ENCODE measurements at places on chromosomes 5 and 9. TPM values are rescaled to one million over a fixed set of nuclear protein-coding genes. Genes with fewer than 3 reads are reported as not detected.

The ANKHD1 gene
- total RNA-seq = 223 TPM

The OTP gene
- total RNA-seq = not detected

The NTNG2 gene
- 3.3 TPM for total RNA-seq

The SLC34A3 gene
- not detected for total RNA-seq

The HSPB3 gene
- total RNA-seq = not detected

The SPATA9 gene
- not detected for total RNA-seq

The GAS1 gene
- total RNA-seq = 0.37 TPM

The PCDHA9 gene
- total RNA-seq = not detected

The GLRA1 gene
- total RNA-seq = not detected

The CORO2A gene
- 16.6 TPM for total RNA-seq

The ZFP2 gene
- 0.50 TPM for total RNA-seq

DNA sequence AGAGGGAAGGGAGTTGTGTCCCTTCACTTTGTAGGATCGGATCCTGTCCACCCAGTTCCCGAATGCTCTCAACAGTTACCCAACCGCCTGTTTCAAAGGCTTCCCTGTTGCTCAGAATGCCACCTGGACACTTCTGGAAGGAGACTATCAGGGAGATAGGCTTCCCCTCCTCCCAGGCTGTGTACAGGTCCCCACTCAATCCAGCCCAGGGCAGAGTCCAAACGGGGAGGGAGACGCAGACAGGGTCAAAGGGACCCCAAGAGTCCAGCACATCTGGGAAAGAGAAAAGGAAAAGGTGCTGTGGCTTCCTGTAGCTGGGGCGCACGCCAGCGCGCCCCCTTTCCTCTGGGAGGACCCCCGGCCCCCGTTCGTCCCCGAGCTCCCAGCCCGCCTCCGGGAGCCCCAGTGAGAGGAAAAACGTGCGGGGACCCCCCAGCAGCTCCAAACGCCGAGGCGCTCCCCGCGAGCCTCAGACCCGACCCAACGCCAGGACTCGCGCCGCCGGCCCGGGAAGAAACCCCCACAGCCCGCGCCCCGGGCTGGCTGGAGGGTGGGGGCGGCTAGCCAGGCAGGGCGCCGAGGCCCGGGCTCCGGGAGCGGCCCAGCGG, 640 bp downstream of the SURF4 start:
- DNase-seq = no peak

DNA sequence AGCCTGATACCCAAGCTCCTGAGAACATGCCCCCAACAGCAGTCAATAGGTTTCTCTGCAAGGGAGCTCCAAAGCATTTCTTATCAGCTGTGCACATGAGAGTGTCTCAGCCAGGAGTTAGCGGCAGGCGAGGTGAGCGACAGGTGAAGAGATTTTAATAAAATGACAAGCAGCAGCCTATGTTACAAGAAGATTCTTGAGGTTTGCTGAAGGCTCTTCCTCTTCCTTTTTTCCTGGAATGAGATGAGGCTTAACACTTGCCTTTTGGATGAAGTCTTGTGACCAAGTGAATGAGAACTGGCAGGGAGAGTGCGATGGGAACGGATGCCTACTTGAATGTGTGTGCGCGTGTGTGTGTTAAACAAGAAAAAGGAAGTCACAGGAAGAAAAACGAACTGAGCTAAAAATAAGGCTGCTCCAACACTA, 76.1 kb downstream of the SHB start:
- no peak for DNase-seq

DNA sequence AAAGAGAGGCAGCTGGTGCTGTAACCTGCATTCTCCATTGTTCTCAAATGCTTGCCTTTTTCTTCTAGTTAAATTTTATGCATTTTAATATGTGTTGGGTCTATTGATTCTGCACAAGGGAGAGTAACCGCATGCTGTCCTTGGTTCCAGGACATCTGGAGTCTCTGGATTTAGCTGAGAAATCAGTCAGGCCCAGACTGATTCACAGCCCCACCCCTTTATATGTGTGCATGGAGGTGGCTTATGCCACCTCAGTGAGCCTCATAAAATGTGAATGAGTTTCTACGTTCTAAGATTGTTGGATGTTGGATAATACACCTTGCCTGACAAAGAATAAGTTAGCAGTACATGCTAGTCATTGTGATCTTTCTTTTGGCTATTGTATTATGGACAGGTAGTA, 110.1 kb upstream of the PANK3 start:
- no peak for DNase-seq

GRCh38 chr9:65449423-65449822, 164.4 kb upstream of the FOXD4L5 start:
- no peak for DNase-seq

- no peak for DNase-seq
Measured at GRCh38 chr5:119353213-119353612, 2.6 kb upstream of the TNFAIP8 start.

DNA sequence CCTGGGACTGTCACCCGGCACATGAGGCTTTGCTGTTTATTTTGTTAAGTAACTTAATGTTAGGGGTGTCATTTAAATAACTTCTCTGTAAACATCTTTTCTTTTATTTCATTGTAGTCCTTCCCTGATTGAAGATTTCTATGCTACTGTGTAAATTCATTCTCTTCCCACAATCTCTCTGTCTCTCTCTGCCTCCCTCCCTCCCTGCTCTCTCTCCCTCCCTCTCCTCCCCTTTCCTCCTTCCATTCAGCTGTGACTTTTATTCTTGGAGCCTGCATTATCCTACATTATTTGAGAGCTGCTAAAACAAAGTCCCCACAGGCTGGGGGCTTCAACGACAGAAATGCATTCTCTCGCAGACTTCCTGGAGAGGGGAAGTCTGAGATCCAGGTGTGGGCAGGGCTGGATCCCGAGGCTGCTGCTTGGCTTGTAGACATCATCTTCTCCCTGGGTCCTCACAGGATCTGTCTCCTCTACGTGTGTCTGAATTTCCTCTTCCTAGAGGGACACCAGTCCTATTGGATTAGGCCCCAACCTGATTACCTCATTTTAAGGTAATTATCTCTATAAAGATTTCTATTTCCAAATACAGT, 18.4 kb downstream of the UBE2QL1 start:
- DNase-seq = no peak

DNA sequence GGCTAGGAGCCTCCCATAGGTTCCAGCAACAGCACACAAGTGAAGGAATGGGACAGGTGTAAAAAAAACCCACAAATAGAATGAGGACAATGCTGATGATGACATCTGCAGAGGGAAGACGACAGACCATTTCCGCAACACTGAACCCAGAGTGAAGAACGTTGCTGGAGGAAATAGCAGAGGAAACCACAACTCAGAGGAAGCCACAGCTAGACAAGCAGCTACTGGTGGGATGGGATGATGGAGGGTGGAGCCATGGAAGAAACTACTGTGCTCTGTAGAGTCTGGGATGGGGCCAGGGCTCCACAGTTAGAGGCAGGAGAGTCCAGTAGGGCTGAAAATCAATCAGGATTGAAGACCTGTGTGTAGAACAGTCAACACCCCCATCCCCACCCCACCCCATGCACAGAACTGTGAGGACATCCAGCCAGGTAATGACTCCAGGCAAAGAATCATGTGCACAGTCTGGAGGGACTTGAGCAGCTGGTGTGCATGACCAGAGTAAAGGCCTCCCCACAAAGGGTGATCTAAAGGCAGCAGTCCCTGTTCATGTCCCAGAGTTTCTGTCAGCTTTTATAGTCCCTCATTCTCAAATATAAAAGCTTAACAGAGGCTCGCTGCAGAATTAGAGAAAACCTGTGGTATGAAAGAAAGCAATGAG, 65.2 kb upstream of the SPIN1 start:
- no peak for DNase-seq

- DNase-seq = no peak
Measured at GRCh38 chr9:68472119-68472518, 68.6 kb downstream of the TMEM252 start.

DNA sequence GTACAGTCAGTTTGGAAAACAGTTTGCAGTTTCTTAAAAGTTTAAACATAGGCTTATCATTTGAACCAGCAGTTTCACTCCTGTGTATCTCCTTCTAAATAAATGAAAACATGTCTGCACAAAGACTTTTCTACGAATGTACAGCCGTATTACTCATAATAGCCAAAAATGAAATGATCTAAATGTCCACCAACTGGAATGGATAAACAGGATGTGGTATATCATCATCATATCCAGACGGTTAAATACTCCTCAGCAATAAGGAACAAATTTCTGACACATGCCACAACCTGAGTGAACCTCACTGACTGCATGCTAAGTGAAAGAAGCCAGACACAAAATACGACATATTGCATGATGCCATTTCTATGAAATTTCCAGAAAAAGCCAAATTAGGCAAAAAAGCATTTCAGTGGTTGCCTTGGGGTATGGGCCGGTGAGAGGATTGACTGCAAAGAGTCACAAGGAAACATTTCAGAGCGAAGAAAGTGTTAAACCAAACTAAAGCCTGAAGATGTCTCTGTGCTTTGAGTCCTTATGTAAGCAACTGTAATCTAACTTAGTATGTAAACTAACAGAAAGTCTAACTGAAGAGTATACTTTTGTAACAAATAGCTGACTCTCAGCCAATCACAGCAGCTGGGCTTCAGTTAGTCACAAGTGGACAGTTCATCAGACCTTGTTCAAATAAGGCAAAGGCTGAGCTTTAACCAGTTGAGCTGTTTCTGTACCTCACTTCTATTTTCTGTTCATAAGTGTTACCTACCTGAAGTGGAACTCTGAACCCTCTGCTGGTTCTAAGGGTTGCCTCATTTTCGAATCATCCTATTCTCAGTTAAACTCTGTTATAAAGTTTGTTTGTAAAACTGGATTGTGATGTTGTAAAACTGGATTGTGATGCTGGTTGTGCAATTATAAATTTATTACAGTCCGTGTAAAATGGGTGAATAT, 65.2 kb downstream of the TRIO start:
- no peak for DNase-seq

DNA sequence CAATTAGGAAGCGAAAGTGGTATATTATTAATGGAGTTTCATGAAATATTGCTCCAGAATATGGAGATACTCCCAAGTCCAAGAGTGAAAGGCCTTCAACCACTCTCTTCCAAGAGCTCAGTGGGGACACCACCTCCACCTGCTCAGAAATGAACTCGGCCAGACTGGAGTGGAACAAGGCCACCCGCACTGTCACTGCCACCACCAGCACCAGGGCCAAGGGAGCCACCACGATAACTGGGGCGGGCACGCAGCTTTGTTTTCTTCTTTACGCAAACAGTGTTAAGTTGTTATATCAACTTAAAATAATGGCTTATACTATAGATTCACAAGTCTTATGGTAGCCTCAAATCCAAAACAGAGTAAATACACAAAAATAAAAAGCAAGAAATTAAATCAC, 204.1 kb downstream of the TRPM3 start:
- no peak for DNase-seq

GRCh38 chr9:132356324-132356924, 1.6 kb upstream of the SETX start:
- no peak for DNase-seq

DNA sequence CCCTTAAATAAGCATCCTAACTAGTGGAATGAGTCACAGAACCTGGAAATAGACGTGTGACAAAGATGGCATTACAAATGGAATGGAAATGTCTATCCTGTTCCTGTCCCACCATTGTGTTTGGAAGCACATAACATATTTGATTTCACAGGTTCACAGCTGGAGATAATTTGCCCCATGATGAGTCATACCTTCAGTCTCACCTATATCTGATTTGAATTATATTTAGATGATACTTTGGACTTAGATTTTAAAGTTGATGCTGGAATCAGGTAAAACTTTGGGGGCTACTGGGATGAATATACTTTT, 92.5 kb downstream of the CEMIP2 start:
- no peak for DNase-seq

DNA sequence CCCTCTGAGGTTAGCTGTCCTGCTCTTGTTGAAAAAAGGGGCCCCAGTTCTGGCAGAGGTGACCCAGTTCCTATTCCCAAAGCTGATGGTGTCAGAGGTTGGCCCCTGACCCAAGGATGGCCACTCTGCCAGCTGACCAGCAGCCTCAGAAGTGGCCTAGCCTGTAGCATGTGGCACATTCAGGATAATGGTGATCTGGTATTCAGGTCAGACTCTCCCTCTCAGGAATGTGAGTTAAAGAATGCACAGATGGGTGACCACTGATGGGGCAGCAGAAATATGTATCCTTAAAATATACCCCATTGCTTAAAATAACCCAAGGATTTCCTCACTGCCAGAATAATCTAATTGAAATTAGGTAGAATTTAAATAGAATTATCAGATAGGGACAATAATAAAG, 369.2 kb downstream of the SEMA5A start:
- DNase-seq = no peak

DNA sequence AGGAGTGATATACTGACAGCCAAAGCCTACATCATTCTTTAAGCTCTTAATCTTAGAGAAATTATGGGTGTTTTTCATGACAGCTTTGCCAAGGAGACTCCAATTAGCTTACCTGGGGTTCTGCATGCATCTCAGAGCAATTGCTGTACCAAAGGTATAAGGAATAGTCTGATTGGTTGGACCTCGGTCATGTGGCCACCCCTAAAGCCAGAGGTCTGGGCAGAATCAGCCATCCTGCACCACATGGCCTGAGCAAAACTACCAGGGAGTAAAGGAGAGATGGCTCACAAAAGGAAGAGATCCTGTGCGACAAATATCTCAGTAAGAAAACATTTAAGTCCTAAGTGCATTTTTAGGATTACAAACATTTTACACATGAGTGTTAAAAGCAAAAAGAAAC, 25.6 kb downstream of the SH3RF2 start:
- DNase-seq = no peak

DNA sequence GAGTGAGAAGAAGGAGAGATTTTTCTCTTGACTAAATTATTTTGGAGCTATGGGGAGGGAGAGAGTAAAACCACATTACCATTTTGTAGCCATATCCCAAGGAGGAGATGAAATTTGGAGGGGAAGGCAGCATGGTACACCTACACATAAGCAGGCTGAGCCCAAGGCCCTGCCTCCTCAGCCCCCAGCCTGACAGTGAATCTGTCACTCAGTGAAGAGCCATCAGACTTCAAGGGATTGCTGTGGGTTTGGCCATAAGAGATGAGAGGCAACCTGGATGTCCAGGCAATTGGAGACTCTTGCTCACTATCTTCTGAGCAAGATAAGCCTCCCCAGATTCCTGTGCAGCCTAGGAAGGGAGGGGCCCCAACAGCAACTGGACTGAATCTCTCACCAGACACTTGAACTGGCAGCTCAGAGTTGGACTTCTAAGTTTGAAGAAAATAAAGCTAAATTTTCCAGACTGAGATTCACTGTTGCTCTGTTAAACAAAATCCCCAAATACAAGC, 216.6 kb downstream of the SEMA6A start:
- no peak for DNase-seq

- DNase-seq = no peak
Measured at GRCh38 chr9:98120476-98120875, 1.5 kb upstream of the TRIM14 start.
